ENCODE measurements at places on chromosomes 2 and 18.

DNA sequence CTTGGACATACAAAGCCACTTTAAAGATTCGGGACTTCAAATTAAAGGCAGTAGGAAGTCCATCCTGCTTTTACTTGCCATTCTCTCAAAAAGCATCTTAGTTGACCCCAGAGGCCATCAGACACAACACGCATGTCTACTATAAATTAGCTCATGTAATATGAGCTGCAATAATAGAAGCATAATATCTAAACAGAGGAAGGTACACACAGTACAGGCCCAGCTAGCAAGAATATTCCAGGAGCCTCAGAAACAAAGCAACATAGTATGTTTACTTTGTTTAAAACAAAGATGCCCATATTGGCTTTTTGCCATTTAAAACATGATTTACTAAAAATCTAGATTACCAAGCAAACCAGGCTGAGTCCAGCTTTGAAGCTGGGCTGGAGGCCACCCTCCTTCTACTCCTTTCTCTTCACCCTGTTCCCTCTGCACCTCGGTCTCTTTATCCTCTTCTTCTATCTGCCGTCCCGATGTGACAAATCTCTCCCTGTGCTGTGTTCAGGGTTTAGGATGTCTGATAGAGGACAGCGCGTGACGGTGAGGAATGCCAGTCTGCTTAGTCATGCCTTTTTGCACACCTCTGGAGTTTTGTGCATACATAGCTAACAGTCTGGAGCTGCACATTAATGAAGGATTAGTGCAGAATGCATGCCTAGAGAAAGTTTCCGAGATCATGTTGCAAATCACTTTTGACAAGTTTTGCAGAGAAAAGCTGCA, 28.2 kb downstream of the DTNA start:
- DNase-seq, result no peak

DNA sequence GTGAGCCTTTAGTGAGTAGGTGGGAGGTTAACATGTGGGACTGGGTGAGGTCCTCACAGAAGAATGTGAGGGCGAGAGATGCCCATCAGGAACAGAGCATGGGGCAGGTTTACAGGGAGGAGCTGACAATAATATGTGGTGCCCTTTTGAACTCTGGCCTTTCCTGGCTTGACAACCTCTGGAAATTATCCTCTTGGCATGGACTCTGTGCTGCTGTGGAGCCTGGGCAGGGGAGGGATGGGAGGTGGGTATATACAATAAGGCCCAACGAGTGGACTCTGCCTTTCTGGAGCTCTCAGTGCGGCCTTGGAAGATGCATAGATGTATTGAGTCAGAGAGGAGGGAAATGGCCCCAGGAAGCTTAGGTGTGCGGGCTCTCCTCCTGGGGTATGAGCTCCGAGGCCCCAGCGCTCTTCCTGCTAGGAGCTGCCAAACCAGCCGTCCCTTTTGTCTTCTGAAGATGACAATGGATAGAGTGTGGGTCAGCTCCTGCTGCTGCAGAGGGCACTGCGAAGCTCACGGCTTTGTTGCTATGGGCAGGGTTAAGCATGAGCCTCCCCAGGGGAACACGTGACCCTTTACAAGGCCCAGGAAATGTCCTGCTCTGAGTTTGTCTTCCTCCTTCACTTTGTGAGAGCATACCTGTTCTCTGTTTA, 8.7 kb upstream of the PSD4 start:
- DNase-seq, result no peak

- peak; percentile 82 for DNase-seq
Measured at GRCh38 chr2:144320491-144320890, 199.4 kb downstream of the ZEB2 start.

GRCh38 chr2:136783856-136784255, 18.5 kb downstream of the THSD7B start:
- no peak for DNase-seq

DNA sequence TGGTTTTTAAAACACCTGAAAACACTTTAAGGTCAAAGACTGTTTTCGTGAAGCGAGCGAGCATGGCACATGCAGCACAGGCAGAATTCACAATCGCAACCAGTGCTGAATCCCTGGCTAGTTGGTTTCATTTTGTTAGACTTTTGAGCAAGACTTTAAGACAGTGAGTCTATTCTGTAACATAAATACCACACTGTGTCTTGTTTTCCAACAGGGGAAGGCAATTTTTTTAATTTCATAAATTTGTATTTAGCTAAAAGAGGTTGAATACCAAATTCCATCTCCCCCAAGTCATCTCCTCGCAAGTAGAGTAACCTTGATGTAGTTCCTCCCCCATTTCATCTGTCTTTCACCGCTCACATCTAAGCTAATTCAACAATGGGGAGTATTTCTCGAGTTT, 1.4 kb downstream of the CERKL start:
- DNase-seq, result no peak

DNA sequence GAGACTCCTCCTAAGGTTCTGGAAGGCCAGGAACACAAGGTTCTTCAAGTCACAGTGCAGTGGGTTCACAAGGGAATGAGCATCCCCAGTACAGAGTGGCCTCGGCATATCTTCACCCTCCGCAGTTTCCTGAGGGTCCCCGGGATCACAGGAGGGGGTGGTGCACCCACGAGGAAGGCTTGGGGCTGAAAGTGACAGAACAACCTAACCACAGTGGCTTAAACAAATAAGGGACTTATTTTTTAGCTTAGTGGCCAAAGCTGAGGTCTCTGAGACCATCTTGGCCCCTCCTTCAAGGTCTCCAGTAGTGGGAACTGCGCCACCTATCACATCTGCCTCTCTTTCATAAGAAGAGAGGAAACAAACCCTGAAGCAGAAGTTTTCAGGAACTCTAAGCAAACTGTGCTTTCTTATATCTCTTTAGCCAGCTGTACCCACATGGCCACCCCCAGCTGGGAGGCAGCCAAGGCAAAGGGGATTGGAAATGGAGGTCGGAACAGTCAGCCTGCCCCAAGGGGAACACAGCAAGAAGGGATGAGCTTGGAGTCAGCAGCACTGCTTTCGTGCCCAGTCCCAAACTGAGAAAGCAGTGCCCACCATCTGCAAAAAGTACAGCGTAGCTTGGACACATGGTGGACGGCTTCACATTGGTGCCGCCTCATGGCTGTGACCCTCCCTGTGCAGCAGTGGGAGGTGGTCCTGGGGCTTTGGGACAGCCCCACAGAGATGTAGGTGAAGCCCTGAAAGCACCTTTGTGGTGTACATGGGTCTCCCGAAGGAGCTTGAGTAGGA, 260.0 kb upstream of the ID2 start:
- no peak for DNase-seq

GRCh38 chr18:57447154-57447621, 12.0 kb downstream of the ONECUT2 start:
- no peak for DNase-seq

DNA sequence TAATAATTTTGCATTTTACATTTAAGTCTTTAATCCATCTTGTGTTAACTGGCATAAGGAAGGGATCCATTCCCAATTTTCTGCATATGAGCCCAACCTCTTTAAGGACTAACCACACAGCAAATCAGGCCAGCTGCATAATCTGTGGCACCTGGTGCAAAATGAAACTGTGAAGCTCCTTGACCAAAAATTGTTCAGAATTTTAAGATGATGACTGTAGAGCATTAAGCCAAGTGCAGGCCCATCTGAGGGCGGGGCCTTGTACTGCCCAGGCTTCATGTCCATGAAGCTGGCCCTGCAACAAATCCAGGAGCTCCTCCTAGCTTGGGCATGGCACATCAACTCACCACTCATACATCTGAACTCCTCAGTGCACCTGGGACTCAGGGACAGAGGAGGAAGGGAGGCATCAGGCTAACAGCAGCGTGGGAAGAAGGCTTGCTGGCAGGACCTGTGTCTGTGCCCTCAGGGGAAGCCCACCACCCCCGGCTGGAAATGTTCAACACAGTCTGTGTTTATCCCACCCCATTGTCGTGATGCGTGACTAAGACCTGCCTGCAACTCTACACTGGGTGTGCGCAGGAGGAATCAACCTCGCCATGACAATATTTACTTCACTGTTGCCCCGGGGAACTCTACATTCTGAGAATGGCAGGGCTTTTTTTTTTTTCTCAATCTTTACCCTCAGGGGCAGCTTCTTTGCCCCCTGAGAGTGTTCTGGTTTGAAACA, 128.9 kb upstream of the SIX2 start:
- no peak for DNase-seq

DNA sequence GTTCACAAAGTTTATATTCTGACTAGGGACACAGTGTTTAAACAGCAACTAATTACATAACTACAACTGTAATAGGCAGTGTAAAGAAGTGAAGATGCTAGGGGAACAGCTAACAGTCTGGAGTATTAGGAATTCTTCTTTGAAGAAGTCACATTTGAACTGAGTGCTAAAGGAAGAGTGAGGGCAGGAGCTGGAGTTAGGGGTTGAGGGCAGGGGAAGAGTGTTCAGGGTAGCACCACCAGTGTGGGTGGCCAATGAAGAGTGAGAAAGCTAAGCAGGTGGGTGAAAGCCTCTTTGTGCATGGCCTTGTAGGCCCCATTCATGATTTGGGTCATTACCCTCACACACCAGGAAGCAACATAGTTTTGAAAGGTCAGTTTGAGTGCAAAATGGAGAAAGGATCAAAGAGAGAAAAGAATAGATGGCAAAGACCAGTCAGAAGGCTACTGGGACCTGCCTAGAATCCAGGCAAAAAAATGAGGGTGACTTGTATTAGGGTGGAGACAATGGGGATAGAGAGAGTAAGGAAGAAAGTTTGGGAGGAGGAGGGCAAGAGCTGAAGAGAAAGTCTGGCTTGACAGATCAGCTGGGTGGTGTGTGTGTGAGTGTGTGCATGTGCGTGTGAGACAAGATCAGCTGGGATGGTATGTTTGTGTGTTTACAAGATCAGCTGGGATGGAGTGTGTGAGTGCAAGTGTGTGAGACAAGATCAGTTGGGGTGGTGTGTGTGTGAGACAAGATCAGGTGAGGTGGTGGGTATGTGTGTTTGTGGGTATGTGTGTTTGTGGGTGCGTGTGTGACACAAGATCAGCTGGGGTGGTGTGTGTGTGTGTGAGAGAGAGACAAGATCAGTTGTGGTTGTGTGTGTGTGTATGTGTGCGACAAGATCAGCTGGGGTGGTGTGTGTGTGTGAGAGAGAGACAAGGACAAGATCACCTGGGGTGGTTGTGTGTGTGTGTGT, 43.6 kb upstream of the AGPS start:
- DNase-seq, result no peak

DNA sequence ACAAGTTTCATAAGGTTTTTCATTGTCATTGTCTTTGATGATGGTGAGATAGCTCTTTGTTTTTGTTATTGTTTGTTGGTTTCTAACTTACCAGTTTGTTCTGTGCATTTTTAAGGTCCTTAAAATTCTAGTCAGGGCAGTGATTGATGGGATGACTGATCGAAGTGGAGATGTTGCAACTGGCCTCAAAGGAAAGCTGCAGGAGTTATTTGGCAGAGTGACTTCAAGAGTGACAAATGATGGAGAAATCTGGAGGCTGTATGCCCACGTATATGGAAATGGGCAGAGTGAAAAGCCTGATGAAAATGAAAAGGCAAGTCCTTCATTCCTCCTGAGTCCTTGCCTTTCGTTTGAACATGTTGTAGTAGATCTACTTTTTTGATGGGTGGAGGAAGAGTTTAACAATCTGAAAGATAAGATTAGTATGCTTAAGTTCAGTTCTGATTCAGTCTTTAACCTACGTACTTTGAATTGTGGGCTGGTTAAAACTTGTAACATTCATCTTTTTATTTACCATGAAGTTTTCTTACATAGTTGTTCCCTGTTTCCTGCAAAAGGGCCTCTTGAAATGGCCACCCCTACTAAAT, 135.8 kb upstream of the LTBP1 start:
- DNase-seq, result no peak

DNA sequence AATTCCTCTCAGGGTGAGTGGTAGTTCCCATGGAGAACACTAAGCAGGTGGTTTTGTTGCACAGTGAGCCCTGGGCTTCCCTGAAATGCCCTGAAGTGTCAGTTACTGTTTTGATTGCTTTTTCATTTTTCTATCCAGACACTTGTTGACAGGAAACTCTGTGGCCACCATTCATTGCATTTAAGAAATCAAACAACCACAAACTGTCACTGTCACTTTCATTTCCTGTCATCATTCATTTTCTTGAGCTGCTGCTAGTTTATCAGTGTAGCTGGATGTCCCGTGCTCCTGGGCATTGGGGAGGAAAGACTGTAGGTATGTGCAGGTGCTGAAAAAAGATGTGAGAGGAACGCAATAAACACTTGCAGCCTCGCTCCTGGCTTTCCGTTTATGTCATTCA, 891.6 kb upstream of the ZEB2 start:
- DNase-seq, result no peak

DNA sequence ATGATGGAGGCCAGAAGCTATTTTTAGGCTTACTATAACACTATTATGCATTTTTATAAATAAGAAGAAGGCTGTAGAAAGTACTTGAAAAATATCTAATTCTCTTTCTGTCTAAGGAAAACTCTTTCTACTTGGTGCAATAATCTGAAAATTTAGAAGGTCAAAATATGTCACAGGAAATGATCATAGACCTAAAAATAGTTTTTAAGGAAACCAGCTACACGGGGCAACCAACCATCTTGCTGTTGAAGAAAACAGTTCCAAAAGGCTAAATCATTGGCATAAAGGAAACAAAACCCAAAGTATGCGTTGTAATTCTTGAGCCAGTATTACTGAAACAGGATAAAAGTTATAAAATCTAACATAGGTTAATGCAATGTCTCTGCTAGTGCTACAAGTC, 40.2 kb downstream of the SOCS6 start:
- no peak for DNase-seq

DNA sequence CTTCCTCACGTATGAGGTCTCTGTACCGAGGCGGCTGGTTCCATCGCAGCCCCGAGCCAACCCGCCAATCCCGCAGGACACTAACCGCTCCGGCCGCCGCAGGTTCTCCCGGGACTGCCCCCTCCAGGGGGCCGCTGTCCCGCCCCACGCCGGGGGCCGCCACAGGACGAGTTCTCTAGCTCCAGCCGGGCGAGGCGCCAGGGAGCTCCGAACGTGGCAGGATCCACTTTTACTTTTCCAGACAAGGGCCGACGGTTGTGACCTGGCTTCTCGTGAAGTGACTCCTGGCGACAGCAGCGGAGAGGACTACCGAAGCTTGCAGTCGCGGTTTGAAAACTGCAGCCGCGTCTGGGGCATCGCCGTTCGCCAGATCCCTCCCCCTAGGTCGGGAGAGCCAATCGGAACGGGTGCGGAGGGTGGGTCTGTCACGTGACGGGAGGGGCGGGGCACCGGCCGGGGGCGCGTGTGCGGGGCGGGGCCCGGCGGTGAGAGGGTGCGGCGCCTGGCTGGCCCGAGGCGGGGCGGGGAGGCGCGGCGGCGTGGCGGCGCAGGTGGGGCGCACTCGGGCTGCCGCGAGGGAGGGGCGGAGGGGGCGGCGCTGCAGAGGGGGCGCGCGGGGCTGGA, at the start of gene STK17B:
Gene STK17B (minus strand): TSS at position 331 of the 624 bp plus-strand sequence. CDS start 8,195 bp downstream, outside the sequence.
- DNase-seq, result peak; percentile 94

GRCh38 chr2:33229646-33230045, 246.8 kb upstream of the RASGRP3 start:
- DNase-seq, result no peak

DNA sequence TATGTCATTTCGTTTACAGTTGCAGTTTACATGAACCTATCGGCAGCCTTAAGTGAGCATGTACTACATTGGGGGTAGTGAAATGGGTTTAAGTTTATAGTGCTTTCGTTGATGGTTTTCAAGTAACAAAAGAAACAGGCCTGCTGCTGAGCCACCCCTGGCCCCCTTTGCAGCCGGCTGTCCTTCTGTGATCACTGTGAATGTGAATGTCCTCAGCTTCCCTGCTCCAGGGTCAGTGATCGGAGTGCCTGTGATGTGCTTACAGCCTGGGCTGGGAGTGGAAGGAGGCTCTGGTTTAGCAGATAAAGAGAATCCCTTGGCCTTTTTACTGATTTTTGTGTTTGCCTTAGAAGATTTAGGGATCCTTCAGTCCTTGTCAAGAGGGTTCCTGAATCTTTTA, 154.2 kb downstream of the FAM210A start:
- no peak for DNase-seq

GRCh38 chr2:85019121-85019520, 48.2 kb downstream of the KCMF1 start:
- no peak for DNase-seq

Measured in MG63 (cell line).